ENCODE measurements at places on chromosomes 11 and 22.

- peaks cover 68% of the 10 kb centered on the region for H3K36me3 ChIP-seq
- H3K27ac ChIP-seq = peak overlapping the region; percentile 99
- peak overlapping the region; percentile 80 for H3K4me3 ChIP-seq
- H3K27me3 ChIP-seq = no peaks in the 10 kb centered on the region
- DNase-seq = peak; percentile 87
Measured at GRCh38 chr22:37229805-37230672, 14.0 kb downstream of the RAC2 start.

GRCh38 chr11:1936072-1936780 is 10.9 kb upstream of the MRPL23 start:
- DNase-seq = no peak
- no peaks in the 10 kb centered on the region for H3K36me3 ChIP-seq
- no peak overlapping the region for H3K27ac ChIP-seq
- H3K27me3 ChIP-seq = peaks cover 2% of the 10 kb centered on the region

DNA sequence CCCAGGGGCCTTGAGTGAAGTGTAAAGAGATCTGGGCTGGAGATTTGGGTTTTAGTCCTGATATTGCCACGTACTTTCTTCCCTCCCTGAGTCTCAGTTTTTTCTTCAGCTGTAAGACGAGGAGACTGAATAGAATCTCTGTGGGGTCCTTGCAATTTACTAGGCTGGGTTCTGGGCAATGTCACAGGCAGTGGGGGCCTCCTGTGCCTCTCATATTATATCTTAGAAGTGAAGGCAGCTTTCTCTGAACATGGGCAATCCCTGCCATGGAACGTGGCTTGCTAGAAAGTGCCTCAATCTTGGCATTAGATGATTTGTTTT is 62.0 kb upstream of the PTPRJ start:
- no peaks in the 10 kb centered on the region for H3K27me3 ChIP-seq
- no peak overlapping the region for H3K27ac ChIP-seq
- no peak for DNase-seq
- H3K36me3 ChIP-seq = peaks cover 2% of the 10 kb centered on the region
- H3K4me3 ChIP-seq = no peak overlapping the region

DNA sequence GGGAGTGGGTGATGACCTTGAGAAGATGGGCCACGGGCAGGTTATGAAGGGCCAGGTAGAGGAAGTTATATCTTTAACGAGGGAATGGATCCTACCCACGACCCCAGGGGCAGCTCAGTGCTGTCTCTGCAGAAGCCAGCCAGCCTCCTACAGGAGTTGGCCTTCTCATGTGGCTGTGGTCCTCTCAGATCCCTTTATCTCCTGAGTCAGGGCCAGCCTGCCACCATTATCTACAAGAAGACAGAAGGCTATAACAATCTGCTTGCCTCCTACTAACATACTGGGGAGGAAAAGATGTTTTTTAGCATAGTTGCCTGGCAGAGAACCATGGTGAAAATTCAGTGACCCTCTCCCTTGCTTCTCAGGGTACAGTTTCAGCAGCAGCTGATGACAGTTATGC is 7.0 kb upstream of the YWHAH start:
- no peaks in the 10 kb centered on the region for H3K36me3 ChIP-seq
- peaks cover 14% of the 10 kb centered on the region for H3K27me3 ChIP-seq
- no peak for DNase-seq
- H3K4me1 ChIP-seq = no peaks in the 10 kb centered on the region
- no peak overlapping the region for H3K4me3 ChIP-seq

DNA sequence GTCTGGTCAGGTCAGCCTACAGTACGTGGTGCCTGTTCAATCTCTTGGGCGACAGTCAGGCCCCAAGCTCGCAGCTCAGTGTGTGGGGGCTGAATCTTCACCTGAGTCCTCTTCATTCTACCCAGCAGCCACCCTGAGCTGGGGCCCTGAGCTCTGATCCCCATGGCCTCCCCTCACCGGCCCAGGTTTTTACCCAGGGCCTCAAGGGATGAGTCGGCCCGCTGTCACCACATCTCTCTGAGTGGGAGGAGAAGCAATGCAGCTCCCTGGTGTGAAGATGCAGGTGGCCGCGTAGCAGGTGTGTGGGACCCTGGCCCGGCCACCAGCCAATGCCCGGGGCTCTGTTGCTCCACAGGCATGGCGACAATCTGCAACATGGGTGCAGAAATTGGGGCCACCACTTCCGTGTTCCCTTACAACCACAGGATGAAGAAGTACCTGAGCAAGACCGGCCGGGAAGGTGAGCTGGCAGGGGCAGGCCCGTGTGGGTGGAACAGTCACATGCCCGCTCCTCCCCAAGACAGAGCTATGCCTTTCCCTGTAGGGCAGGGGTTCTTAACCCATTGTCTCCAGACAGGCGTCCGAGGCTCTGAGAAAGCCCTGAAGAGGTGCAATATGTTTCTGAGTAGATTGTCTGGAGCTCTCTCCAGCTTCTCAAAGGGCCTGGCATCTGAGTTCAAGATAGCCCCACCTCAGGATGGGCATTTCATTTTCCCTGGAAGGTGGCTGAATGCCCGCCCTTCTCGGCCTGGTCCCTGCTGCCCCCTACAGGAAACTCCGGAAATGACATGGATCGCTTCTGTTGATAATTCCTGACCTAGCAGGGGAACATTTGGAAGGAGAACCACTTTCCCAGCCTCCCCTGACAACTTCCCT is 26.9 kb downstream of the POLR3H start:
- H3K27me3 ChIP-seq = no peaks in the 10 kb centered on the region
- no peak for DNase-seq
- H3K36me3 ChIP-seq = peaks cover 9% of the 10 kb centered on the region
- H3K4me1 ChIP-seq = no peaks in the 10 kb centered on the region
- no peak overlapping the region for H3K27ac ChIP-seq

- no peak overlapping the region for H3K4me3 ChIP-seq
- no peak overlapping the region for H3K27ac ChIP-seq
- peaks cover 5% of the 10 kb centered on the region for H3K4me1 ChIP-seq
- DNase-seq = no peak
- H3K27me3 ChIP-seq = peaks cover 9% of the 10 kb centered on the region
- H3K36me3 ChIP-seq = no peaks in the 10 kb centered on the region
Measured at GRCh38 chr11:133163463-133164419, 368.6 kb downstream of the OPCML start.

- H3K36me3 ChIP-seq = no peaks in the 10 kb centered on the region
- no peak for DNase-seq
- no peaks in the 10 kb centered on the region for H3K27me3 ChIP-seq
- no peak overlapping the region for H3K4me3 ChIP-seq
- H3K4me1 ChIP-seq = no peaks in the 10 kb centered on the region
Measured at GRCh38 chr22:34055525-34056200, 135.4 kb upstream of the LARGE1 start.

- peaks cover 9% of the 10 kb centered on the region for H3K4me1 ChIP-seq
- peak; percentile 49 for DNase-seq
- no peaks in the 10 kb centered on the region for H3K36me3 ChIP-seq
- H3K27ac ChIP-seq = no peak overlapping the region
- no peak overlapping the region for H3K4me3 ChIP-seq
Measured at GRCh38 chr11:64148226-64148916, 17.5 kb downstream of the MACROD1 start.

- H3K27ac ChIP-seq = no peak overlapping the region
- H3K4me1 ChIP-seq = no peaks in the 10 kb centered on the region
- peaks cover 3% of the 10 kb centered on the region for H3K36me3 ChIP-seq
- no peaks in the 10 kb centered on the region for H3K27me3 ChIP-seq
- DNase-seq = no peak
- no peak overlapping the region for H3K4me3 ChIP-seq
Measured at GRCh38 chr22:45750626-45751025, 79.0 kb downstream of the ATXN10 start.

GRCh38 chr11:12696911-12697581 is 22.8 kb downstream of the TEAD1 start:
- no peaks in the 10 kb centered on the region for H3K4me1 ChIP-seq
- peaks cover 77% of the 10 kb centered on the region for H3K27me3 ChIP-seq
- no peak for DNase-seq
- H3K4me3 ChIP-seq = no peak overlapping the region
- H3K36me3 ChIP-seq = no peaks in the 10 kb centered on the region

DNA sequence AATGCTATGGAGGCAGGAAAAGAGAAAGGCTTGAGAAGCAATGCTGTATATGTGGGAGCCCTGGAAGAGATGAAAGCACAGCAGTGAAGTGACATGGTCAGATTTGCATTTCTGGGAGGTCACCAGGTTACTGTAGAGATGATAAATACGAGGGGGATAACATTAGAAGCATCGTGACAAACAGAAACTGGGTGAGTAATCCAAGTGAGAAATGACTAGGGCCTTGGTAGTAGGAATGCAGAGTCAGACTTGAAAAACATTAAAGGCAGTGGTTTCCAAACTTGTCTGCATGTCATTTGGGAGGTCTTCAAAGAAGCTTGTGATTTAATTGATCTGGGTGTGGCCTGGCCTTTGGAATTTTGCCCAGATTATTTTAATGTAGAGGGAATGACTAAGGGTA is 43.9 kb downstream of the CCDC34 start:
- DNase-seq = no peak
- H3K27me3 ChIP-seq = no peaks in the 10 kb centered on the region
- H3K4me3 ChIP-seq = no peak overlapping the region

DNA sequence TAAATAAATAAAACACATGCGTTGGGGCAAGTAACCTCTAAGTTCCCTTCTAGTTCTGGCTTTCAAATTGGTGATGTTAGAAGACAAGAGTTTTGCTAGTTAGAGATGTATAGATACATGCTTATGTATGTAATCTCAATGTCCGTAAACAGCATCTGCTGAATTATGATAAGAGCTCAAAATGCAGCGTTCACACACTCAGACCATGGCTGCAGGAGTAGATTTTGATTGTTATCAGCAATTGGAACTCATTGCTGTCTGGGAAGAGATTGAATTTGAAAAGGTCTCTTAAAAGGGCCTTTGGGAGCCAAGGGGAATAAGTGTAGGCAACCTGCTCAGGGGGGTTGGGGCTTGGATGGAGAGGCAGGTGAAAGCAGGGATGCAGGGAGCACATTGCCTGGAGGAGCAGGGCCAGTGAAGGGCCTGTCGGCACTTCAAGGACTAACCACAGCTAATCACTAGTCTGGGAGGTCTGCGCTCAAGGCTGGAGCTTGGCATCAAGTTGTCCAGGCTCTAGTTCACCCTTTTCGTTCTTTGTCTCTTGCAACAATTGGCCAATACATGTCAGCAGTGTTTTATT is 2.7 kb upstream of the RAG1 start:
- peak overlapping the region; percentile 9 for H3K4me3 ChIP-seq
- no peak for DNase-seq
- H3K4me1 ChIP-seq = peaks cover 13% of the 10 kb centered on the region
- H3K36me3 ChIP-seq = no peaks in the 10 kb centered on the region
- no peak overlapping the region for H3K27ac ChIP-seq

- no peaks in the 10 kb centered on the region for H3K4me1 ChIP-seq
- H3K36me3 ChIP-seq = no peaks in the 10 kb centered on the region
- H3K4me3 ChIP-seq = no peak overlapping the region
- no peak for DNase-seq
- no peak overlapping the region for H3K27ac ChIP-seq
Measured at GRCh38 chr22:34072585-34072984, 152.3 kb upstream of the LARGE1 start.

DNA sequence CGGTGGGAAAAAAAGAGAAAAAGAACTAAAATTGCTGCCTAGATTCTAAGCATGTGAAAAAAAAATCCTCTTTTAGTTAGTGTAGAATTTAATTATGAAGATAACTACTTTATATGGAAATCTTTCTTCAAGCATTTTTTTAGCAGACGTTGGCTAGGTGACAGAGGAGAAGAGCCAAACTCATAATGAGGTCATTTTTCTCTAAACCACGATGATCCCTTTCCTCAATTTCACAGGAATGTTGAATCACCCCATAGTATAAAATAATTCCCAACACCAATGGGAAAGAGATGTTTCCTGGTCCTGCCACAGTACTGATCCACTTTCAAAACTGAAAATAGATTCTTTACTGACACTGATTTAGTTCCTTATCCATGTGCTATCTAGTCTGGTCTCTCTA is 319.8 kb downstream of the DLG2 start:
- no peaks in the 10 kb centered on the region for H3K4me1 ChIP-seq
- no peaks in the 10 kb centered on the region for H3K36me3 ChIP-seq
- H3K27ac ChIP-seq = no peak overlapping the region
- no peaks in the 10 kb centered on the region for H3K27me3 ChIP-seq
- H3K4me3 ChIP-seq = no peak overlapping the region
- DNase-seq = no peak

DNA sequence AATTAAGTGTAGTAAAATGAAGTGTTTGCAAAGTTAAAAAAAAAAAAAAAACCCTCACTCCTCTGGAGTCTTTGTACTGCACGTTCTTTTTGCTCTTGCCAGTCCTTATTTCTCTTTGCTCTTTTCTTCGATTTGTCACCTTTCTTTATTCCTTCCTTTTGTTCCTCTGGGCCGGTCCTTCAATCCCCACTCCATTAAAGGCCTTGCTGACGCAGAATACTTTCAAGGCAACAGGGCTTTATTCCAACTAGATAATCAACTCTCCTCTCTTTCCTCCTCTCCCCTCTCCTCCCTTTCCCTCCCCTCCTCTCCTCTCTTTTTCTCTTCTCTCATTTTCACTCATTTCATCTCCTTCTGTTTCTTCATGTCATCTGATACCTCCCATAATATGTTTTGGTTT is 138.2 kb upstream of the NTM start:
- no peaks in the 10 kb centered on the region for H3K4me1 ChIP-seq
- no peak overlapping the region for H3K4me3 ChIP-seq
- H3K36me3 ChIP-seq = no peaks in the 10 kb centered on the region
- no peak overlapping the region for H3K27ac ChIP-seq

DNA sequence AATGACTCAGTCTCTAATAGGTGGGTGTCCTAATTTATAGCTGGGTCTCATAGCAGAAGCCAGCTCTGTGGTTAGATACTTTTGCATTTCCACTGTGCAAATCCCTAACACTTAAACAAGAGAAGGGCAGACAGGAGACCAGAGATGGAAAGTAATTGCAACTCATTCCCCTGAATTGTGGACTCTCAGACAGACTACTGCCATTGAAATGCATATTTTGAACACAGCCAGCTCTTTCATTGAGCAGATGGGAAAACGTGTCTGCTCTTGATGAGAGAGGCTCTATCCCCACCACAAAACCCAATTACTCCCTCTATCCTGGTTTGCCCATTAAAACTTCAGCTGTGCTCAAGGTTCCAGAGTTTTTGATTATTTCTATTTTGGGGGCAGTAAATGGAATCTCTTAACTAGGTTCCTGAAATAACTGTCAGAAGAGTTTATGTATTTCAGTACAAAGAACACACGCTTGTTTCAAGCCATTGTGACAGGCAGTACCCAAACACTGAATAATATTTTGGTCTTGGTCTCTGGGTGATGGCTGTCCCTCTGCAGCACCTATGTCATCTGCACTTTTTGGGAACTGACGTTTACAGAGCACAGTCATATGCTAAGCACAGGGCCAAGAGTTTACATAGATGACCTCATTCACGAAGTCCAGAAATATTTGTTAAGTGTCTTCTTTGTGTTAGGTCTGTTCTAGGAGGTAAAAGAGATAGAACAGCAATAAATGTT is 41.7 kb downstream of the FAM227A start:
- no peak overlapping the region for H3K27ac ChIP-seq
- H3K27me3 ChIP-seq = peaks cover 12% of the 10 kb centered on the region
- no peaks in the 10 kb centered on the region for H3K36me3 ChIP-seq
- no peak for DNase-seq
- H3K4me3 ChIP-seq = no peak overlapping the region
- H3K4me1 ChIP-seq = no peaks in the 10 kb centered on the region

GRCh38 chr22:44748524-44748923 is 3.9 kb upstream of the ARHGAP8 start:
- no peaks in the 10 kb centered on the region for H3K36me3 ChIP-seq
- no peaks in the 10 kb centered on the region for H3K4me1 ChIP-seq
- no peak for DNase-seq
- H3K27me3 ChIP-seq = peaks cover 36% of the 10 kb centered on the region
- H3K27ac ChIP-seq = no peak overlapping the region

Data from activated T-helper 1 cell treated with anti-CD3 and anti-CD28 coated beads, Interleukin-12 subunit alpha, Interleukin-12 subunit beta, Interleukin-2, Interleukin-4 antibody, amounts not matched to agents 30 ng/mL and 10 ng/mL and 1 ng/mL, durations not matched to agents 14 hours and 24 hours and 36 hours (primary cell).